Activated CD4-positive, alpha-beta memory T cell treated with anti-CD3 and anti-CD28 coated beads, Interleukin-2, amount 10 ng/mL, durations not matched to agents 7 days and 5 days (primary cell): ENCODE measurements at places on chromosomes 1 and 21. TPM values are rescaled to one million over a fixed set of nuclear protein-coding genes. Genes with fewer than 3 reads are reported as not detected.

EXTL1 gene
- total RNA-seq = not detected

BATF3 gene
- total RNA-seq = 56.7 TPM

MTMR11 gene
- 20.7 TPM for total RNA-seq

LORICRIN gene
- not detected for total RNA-seq

ANGPTL3 gene
- not detected for total RNA-seq

GRCh38 chr1:31689854-31690253 is 14.0 kb downstream of the COL16A1 start:
- no peak overlapping the region for H3K4me3 ChIP-seq
- H3K36me3 ChIP-seq = no peaks in the 10 kb centered on the region
- H3K4me1 ChIP-seq = no peaks in the 10 kb centered on the region
- H3K27ac ChIP-seq = no peak overlapping the region

- H3K36me3 ChIP-seq = peaks cover 57% of the 10 kb centered on the region
- DNase-seq = no peak
- H3K4me3 ChIP-seq = peak overlapping the region; percentile 89
- H3K4me1 ChIP-seq = peaks cover 55% of the 10 kb centered on the region
- no peaks in the 10 kb centered on the region for H3K27me3 ChIP-seq
- peak overlapping the region; percentile 98 for H3K27ac ChIP-seq
Measured at GRCh38 chr1:93177991-93178390, 2.2 kb downstream of the TMED5 start.

DNA sequence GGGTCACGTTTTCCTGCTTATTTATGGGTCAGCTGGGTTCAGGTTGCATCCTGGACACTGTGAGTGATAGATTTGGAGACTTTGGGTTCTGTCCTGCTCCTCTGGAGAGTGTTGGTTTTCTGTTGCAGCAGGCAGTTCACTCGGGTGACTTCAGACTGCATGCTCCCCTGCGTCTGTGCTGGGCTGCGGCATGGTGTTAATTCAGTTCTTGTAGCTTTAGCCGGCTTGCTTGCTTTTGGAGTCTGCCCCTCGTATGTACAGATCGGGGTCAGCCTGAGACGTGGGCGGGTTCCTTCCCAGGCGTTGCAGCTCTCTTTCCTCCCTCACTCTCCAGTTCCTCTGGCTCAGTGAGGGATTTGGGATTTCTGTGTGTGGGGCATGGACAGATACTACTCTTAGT is 38.0 kb downstream of the PCNT start:
- no peak overlapping the region for H3K4me3 ChIP-seq
- no peak for DNase-seq
- peaks cover 60% of the 10 kb centered on the region for H3K36me3 ChIP-seq

GRCh38 chr1:181141431-181141910 is 53.0 kb downstream of the IER5 start:
- H3K4me1 ChIP-seq = peaks cover 65% of the 10 kb centered on the region
- H3K36me3 ChIP-seq = no peaks in the 10 kb centered on the region
- peaks cover 18% of the 10 kb centered on the region for H3K27me3 ChIP-seq
- H3K27ac ChIP-seq = peak overlapping the region; percentile 69

- H3K27ac ChIP-seq = no peak overlapping the region
- no peak for DNase-seq
- no peaks in the 10 kb centered on the region for H3K36me3 ChIP-seq
- H3K27me3 ChIP-seq = no peaks in the 10 kb centered on the region
- no peak overlapping the region for H3K4me3 ChIP-seq
Measured at GRCh38 chr1:161899091-161899490, 124.6 kb downstream of the OLFML2B start.

DNA sequence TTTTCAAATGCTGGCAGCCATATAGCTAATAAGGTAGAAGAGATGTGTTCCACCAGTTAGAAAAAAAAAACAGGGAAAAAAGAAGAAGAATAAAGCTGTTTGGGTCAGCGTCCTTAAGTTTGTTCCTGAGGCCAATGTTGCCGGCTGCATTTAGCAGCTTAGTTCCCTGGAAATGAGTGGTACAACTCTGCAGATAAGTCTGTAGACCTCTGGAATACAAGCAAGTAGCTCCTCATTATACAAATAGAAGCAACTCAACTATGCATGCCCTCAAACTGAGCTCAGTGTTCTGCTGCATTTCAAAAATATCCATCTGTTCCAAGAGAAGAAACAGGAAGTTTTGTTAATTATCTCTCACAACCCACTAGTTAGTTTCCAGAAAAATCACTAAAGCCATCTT is 181.2 kb upstream of the PKN2 start:
- H3K4me1 ChIP-seq = no peaks in the 10 kb centered on the region
- H3K27me3 ChIP-seq = no peaks in the 10 kb centered on the region
- no peak for DNase-seq

GRCh38 chr1:145730900-145731299 is 11.6 kb downstream of the CD160 start:
- H3K4me1 ChIP-seq = peaks cover 7% of the 10 kb centered on the region
- peaks cover 5% of the 10 kb centered on the region for H3K36me3 ChIP-seq
- no peak overlapping the region for H3K4me3 ChIP-seq
- H3K27ac ChIP-seq = no peak overlapping the region
- H3K27me3 ChIP-seq = no peaks in the 10 kb centered on the region

- H3K27ac ChIP-seq = no peak overlapping the region
- H3K36me3 ChIP-seq = no peaks in the 10 kb centered on the region
- H3K4me1 ChIP-seq = no peaks in the 10 kb centered on the region
- no peak overlapping the region for H3K4me3 ChIP-seq
Measured at GRCh38 chr1:216046336-216046735, 376.9 kb downstream of the USH2A start.

GRCh38 chr1:12078938-12079861 is 16.1 kb downstream of the TNFRSF8 start:
- peaks cover 74% of the 10 kb centered on the region for H3K4me1 ChIP-seq
- H3K27ac ChIP-seq = peak overlapping the region; percentile 79
- peaks cover 59% of the 10 kb centered on the region for H3K36me3 ChIP-seq
- DNase-seq = peak; percentile 66

- no peaks in the 10 kb centered on the region for H3K27me3 ChIP-seq
- no peak for DNase-seq
- no peaks in the 10 kb centered on the region for H3K4me1 ChIP-seq
- H3K36me3 ChIP-seq = peaks cover 23% of the 10 kb centered on the region
- no peak overlapping the region for H3K27ac ChIP-seq
Measured at GRCh38 chr1:211764701-211765100, 65.9 kb downstream of the LPGAT1 start.

DNA sequence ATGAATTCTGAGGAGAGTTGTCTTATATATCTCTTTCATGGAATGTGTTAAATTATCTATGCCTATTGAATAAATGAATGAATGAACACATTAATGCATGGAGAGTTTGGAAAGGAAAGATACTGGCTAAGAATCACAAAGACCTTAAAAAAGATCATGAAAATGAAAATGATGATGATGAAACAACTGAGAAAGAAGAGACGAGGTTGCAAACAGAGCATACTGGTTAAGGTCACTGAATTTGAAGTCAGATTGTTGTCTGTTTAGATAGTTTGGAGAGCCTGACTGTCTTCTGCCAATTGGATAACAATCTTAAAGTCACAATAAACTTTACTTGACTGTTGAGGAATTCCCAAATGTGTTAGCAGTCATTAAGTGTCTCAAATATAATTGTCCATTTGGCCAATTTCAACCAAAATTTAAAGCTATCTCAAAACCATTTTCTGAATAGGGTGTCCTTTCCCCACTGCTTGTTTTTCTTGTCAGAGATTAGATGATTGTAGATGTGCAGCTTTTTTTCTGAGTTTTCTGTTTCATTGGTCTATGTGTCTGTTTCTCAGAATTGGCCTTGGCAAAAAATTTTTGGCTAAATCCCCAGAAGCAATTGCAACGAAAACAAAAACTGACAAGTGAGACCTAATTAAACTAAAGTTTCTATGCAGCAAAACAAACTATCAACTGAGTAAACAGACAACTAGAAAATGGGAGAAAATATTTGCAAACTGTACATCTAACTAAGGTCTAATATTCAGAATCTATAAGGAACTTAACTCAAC is 132.2 kb downstream of the PTGER3 start:
- H3K27ac ChIP-seq = no peak overlapping the region
- no peaks in the 10 kb centered on the region for H3K36me3 ChIP-seq
- no peak for DNase-seq
- no peaks in the 10 kb centered on the region for H3K27me3 ChIP-seq
- no peaks in the 10 kb centered on the region for H3K4me1 ChIP-seq
- no peak overlapping the region for H3K4me3 ChIP-seq

DNA sequence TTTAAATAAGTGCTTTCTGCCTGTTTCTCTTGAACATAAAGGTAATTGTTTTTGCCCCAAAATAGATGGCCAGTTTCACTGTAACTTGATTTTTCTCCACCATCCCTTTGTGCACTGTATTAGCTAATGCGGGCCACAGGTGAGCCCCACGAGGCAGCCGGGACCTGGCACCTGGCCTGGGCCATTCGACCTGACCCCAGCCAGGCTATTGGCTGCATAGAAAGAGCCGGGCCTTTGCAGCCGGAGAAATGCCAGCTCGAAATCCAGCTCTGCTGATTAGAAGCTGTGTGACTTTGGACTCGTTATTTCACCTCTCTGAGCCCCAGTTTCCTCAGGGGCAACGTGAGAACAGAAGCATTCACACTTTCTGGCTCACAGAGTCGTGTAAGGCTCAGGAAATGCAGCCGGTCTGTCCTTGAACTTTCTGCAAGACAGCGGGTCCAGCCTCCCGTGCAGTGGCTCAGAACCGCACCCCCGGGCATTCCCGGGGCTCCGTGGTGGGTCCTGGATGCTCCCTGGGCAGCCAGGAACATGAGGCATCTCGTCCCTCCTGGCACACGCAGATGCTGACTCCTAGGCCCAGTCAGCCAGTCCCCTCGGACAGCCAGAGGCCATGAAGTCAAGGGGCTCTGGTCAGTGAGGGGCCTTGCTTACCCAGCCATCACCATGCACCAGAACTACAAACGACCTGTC is 37.4 kb upstream of the ACTRT2 start:
- no peak for DNase-seq
- H3K4me1 ChIP-seq = no peaks in the 10 kb centered on the region
- H3K27me3 ChIP-seq = no peaks in the 10 kb centered on the region
- no peaks in the 10 kb centered on the region for H3K36me3 ChIP-seq

- DNase-seq = peak; percentile 74
- no peak overlapping the region for H3K4me3 ChIP-seq
- no peaks in the 10 kb centered on the region for H3K27me3 ChIP-seq
- no peak overlapping the region for H3K27ac ChIP-seq
- peaks cover 8% of the 10 kb centered on the region for H3K4me1 ChIP-seq
Measured at GRCh38 chr1:15430787-15431570, 7.3 kb upstream of the CTRC start.

GRCh38 chr21:39014747-39015146 is 168.5 kb downstream of the PSMG1 start:
- no peak overlapping the region for H3K27ac ChIP-seq
- no peaks in the 10 kb centered on the region for H3K36me3 ChIP-seq
- peaks cover 2% of the 10 kb centered on the region for H3K27me3 ChIP-seq
- H3K4me3 ChIP-seq = no peak overlapping the region
- DNase-seq = no peak

DNA sequence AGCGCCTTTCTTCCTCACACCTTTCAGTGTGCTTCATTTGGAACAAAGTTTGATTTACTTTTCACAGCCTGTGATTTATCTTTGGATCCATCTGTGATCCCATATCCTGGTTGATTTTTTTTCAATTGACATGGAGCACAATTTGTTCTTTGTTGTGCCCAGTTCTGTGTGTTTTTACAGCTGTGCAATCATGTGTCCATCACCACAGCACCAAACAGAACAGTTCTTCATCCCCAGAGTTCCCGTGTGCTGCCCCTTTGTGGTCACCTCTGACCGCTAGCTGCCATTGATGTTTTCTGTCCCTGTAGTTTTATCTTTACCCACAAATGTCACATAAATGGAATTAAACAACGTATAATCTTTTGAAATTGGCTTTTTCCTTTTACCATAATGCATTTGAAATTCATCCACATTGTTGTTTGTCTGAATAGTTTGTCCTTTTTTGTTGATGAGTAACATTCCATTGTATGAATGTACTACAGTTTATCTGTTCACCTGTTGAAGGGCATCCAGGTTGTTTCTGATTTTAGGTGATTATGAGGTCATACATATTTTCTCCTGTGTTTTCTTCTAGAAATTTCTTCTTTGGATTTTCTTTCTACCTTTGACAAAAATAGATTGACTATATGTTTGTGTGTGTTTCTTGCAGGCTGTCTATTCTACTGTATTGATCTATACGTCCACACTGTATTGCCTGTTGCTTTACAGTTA is 17.4 kb downstream of the MIGA1 start:
- no peak overlapping the region for H3K4me3 ChIP-seq
- no peaks in the 10 kb centered on the region for H3K4me1 ChIP-seq
- H3K36me3 ChIP-seq = peaks cover 22% of the 10 kb centered on the region
- H3K27ac ChIP-seq = no peak overlapping the region

- DNase-seq = no peak
- no peaks in the 10 kb centered on the region for H3K36me3 ChIP-seq
- no peak overlapping the region for H3K4me3 ChIP-seq
- H3K4me1 ChIP-seq = no peaks in the 10 kb centered on the region
- H3K27me3 ChIP-seq = no peaks in the 10 kb centered on the region
Measured at GRCh38 chr1:240070188-240070587, 21.5 kb upstream of the FMN2 start.

DNA sequence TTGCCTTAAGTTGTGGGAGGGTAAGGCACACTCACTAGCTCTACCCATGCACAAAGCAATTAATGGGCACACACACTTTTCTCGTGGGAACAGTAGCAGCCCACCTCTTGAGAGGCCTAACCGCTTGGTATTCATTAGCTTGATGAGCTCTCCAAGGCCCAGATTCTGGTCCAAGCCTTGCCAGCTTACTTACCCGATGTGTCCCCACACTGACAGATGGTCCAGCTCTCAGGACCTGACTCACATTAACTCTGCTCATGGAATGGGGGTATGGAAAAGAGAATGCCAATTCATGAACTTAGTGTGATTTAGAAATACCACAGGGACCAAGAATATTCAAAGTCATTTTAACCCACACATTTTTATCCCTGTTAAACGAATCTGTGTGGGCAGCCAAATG is 106.8 kb upstream of the CACHD1 start:
- DNase-seq = no peak
- no peak overlapping the region for H3K4me3 ChIP-seq
- H3K27ac ChIP-seq = no peak overlapping the region
- H3K4me1 ChIP-seq = no peaks in the 10 kb centered on the region
- no peaks in the 10 kb centered on the region for H3K36me3 ChIP-seq

GRCh38 chr1:155983191-155984024 is 5.1 kb upstream of the ARHGEF2 start:
- H3K27me3 ChIP-seq = no peaks in the 10 kb centered on the region
- H3K4me1 ChIP-seq = peaks cover 38% of the 10 kb centered on the region

DNA sequence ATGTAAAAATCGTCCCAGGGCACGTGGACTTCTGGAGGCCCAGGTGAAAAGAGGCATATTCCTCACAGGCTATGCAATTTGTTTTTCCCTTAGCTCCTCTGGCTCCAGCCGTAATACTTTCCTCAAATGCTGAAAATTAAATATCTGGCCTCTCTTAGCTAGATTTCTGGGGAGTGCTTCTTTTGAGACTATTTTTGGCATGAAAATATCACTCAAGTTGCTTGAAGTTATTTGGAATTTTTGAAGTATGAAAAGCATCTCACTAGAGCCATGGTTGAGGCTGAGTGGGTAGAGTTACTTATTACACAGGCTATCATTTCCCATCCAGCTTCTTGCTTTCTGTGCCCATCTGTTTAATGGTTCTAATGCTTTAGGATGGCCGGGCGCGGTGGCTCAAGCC is 59.7 kb downstream of the MYOM3 start:
- H3K27ac ChIP-seq = no peak overlapping the region
- H3K27me3 ChIP-seq = no peaks in the 10 kb centered on the region
- no peak overlapping the region for H3K4me3 ChIP-seq
- no peaks in the 10 kb centered on the region for H3K36me3 ChIP-seq
- H3K4me1 ChIP-seq = no peaks in the 10 kb centered on the region
